Astrocyte (in vitro differentiated cells and primary cell): ENCODE measurements at places on chromosomes 12 and 14.

- no peak for DNase-seq
Measured at GRCh38 chr12:24229031-24229700, 279.7 kb upstream of the SOX5 start.

DNA sequence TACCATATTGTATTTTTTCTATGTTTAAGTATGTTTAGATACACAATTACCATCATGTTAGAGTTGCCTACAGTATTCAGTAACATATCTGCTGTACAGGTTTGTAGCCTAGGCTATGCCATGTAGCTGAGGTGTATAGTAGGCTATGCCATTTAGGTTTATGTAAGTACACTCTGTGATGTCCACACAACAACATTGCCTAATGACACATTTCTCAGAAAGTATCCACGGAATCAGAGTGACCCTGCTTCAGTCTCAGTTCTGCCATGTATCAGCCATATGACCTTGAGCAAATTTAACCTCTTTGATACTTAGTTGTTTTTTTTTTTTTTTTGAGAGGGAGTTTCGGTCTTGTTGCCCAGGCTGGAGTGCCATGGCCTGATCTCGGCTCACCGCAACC lies 12.7 kb downstream of the SUSD6 start:
- DNase-seq: no peak

- DNase-seq: no peak
Measured at GRCh38 chr12:30134229-30134628, 350.5 kb upstream of the TMTC1 start.

DNA sequence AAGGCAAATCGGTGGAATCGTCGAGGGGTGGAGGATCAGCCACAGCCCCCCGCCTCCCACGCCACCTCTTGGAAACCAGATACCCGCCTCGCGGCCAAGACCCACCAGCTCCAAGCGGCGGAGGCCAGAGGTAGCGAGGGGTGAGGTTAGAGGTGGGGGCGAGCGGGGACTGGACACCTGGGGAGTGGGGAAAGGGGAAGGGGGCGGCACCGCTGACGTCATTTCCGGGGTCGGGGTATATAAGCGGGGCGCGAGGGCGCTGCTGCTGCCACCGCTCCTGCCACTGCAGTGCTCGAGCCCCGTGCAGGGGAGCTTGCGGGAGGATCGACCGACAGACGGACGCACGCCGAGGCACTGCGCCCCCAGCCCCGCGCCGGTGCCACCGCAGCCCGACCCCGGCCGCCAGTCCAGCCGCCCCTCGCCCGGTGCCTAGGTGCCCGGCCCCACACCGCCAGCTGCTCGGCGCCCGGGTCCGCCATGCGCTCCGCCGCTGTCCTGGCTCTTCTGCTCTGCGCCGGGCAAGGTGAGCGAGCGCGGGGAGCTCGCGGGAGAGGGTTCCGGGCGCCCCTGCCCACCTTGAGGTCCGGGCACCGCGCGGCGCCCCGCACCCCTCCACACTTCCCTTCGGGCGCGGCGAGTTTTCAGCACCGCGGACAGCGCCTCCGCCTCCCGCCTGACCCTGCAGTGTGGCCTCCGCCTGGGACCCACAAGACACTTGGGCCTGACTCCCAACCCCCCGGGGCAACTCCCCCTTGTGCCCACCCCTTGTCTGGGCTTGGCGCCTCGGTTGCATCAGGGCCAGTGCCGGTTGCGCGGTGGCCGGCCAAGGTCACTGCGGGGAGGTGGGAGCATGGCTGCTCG lies at the start of gene CHGA:
Gene CHGA, plus strand, starts transcription at position 268 of the 861 bp plus-strand sequence. Its CDS starts 210 bp downstream, at position 478.
- DNase-seq: peak; percentile 8

- DNase-seq: peak; percentile 69
Measured at GRCh38 chr14:71354801-71355200, 447.5 kb downstream of the PCNX1 start.

DNA sequence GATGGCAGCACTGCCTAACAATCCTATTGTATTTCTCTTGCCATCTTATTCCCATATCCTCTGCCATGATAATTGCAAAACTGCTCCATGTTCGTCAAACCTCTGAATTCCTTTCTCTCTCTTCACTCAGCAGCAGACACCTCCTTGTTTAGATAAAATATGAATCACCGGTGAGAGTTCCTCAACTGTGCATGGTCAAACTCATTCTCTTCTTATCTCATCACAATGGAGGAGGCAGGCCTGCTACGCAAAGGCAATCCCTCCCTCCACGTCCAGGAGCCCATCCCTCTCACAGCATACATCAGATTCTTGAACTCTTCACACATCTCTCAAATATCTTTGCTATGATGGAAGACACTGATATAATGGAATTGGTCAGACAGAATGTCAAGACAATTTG lies 90.1 kb upstream of the DAAM1 start:
- peak; percentile 98 for DNase-seq

GRCh38 chr12:116719731-116720528 lies 17.9 kb downstream of the SPRING1 start:
- no peak for DNase-seq

- no peak for DNase-seq
Measured at GRCh38 chr14:95703805-95704204, 10.1 kb downstream of the TCL1A start.

DNA sequence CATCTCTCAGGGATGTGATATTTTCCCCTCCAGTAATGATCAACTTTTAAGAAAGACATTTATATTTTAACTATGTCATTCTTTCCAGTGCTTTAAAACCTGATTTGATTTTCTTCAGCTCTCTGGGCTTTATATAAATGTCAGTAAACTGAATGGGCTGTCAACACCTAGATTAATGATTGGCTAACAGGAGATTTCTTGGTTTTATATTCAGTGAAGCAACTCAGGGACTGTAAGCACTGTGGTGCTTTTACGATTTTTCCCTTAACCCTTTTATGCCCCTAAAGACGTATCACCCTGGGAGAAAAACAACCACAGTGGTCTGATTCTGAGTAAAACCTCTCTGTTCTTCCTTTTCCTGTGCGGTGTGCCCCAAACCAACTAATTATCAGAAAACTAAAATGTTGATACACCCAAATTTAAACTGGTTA lies 38.0 kb downstream of the PTGER2 start:
- DNase-seq: no peak

- no peak for DNase-seq
Measured at GRCh38 chr14:61950340-61950739, 188.1 kb downstream of the SNAPC1 start.

DNA sequence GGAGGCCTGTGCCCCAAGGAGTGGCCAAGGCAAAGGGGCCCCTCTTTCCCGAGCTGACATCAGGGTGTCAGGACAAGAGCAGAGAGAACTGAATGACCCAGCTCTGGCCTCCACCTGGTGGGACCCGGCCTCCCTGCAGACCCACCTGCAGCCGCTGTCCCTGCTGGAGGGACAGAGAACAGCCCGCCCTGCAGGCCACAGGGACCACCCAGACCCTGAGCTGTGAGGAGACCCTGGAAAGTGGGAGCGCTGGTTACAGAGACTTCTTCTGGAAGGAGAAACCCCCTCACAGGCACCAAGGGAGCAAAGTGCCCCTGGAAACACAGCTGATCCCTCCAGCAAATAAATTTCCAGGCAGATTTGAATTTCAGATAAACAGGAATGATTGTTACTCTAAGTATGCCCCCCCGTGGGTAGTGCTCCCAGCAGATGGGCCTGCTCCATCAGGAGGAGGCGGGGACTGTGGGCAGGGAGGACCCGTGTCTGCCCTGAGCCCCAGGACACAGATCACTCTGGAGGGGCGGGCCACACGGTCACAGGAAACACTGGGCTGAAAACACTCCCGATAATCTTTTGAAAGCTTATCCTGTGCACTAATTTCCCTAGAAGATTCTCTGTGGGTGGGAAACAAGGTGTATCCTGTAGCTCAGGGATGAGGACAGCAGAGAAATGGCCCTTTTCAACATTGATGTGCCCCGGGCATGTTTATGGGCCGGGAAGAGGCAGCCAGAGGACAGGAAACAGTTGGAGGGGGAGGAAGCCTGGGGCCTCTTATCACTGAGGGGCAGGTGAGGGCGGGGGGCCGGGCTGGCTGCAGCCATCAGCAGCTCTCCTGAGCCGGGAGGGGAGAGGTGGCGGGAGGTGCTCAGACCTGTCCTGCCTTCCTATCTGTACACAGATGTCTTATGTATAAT lies 276.0 kb downstream of the ADGRD1 start:
- DNase-seq: no peak

GRCh38 chr12:56632701-56633467 lies 2.8 kb upstream of the BAZ2A start:
- no peak for DNase-seq

DNA sequence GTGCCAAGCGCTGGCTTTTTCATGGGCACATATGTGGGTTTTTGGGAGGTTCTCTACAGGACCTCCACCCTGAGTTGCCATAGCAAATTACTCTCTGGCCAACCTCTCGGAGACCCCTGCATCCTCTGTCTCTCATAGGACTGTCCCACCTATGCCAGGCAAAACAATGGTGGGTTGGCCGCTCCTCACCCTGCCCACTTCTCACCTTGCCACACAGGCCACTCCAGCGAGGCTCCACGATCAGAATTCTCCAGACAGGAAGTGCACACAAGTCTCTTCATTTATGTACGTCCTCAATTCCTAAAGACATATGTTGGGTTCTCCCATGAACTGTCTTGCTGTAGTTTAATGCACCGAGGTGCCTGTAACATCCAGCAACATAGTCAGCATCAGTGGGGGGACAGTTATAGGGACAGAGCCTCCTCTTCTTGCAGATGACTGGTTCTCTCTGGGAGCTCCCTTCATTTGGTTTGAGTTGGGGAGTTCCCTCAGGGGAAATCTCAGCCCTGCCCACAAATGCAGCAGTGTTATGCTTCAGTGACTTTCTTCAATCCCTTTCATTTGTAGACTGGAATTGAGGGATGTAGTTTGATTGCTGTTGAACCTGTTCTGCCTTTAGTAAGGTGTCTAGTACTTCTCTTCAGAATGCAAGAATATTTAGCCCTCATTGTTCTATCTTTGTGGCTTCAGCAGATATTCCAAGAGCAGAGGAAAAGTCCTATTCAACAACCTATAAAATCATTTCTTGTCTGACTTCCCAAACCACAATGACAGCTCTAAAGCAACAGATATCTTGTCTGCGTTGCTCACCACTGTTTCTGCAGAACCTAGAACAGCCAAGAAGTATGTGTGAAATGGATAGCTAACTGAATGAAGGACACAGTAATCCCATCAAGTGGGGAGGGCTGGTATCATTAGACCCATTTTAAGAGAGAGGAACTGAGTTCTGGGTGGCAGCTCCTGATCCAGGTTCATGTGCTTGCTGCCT lies 2.8 kb upstream of the LTBP2 start:
- peak; percentile 40 for DNase-seq

- DNase-seq: peak; percentile 54
Measured at GRCh38 chr12:39831587-39832315, 212.1 kb upstream of the ABCD2 start.

DNA sequence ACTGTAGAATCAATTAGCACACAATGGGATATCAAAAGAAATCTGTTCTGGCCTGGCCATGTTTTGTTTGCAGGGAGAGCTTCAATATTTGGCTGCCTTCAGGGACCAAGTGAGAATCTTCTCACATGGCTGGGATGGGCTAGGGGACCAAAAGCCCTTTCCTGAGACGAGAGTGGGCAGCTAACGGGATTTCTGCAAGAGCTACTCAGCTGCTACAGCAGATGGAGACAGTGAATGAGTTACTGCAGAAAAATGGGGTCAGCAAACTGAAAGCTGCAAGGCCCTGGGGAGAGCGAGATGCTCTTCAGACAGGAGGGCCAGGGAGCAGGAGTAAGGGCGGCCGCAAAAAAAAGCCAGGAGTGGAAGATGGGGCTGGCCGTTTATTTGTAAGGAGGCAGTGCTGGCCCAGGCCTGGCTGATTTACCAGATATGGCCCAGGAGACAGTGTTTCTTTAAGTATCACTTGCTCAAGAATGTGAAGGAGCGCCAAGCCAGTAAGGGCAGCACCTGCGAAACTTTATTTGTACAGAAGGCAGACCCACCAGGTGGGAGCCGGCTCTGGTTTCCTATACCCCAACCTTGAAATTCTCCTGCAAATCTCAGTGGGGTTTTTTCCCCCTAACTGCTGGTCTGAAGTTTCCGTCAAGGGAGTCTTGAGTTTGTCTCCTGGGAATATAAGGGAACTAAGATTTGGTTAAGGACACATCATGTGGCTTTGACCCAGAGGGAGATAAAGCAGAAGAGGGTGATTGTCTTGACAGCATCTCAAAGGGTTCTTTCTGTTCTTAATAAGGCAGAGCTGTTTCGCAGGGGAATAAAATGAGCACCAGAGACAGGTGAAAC lies 57.8 kb downstream of the SSH1 start:
- no peak for DNase-seq

DNA sequence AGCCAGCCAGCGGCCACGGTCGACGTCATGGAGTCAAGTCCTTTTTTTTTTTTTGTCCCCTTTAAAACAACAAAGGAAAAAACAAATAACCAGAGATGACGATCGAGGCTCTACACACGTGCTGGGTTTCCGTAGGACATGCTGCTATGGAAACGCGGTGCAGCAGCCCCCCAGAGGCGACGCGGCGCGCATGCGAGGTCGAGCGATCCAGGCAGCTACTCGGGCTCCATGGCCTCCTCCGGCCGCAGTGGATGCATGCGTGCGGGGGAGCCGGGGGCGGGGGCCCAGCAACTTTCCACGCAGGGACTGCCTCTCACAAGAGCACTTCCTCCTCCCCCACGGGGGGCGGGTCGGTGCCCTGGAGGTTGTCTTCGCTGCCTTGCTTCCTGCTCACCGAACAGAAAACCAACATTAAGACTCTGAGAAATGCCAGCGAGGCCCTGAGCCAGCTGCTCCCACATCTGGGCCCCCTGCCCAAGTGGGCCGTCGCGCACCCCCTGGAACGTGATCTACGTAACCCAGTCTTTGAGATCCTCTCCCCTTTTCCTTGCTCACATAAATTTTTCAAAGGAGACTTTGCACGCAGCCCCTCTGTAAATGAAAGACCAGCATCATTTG lies 30.7 kb downstream of the P2RX4 start:
- DNase-seq: no peak

- DNase-seq: no peak
Measured at GRCh38 chr14:89435892-89436656, 19.0 kb upstream of the FOXN3 start.

DNA sequence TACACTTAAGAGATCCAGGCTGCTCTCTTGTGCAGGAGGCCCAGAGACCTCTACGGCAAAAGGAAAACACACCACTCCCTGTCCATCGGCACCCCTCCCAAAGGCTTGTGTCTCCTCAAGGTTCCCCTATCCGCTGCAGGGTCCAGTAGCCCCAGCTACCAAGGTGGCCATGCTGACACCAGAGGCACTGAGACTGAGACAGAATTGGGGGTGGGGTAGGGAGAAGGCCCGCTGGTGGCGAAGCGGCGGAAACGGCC lies 590 bp downstream of the DDIT3 start:
- no peak for DNase-seq

- peak; percentile 4 for DNase-seq
Measured at GRCh38 chr12:102816816-102817434, 100.1 kb downstream of the PAH start.

GRCh38 chr14:71388862-71389261 lies 481.6 kb downstream of the PCNX1 start:
- no peak for DNase-seq

GRCh38 chr12:44058366-44058765 lies 222.5 kb downstream of the TMEM117 start:
- no peak for DNase-seq

- DNase-seq: no peak
Measured at GRCh38 chr12:98644433-98644711, 216 bp downstream of the IKBIP start.
